ENCODE measurements at places on chromosomes 2 and 18.

GRCh38 chr2:239488125-239488524 is 87.3 kb upstream of the HDAC4 start:
- DNase-seq: no peak

DNA sequence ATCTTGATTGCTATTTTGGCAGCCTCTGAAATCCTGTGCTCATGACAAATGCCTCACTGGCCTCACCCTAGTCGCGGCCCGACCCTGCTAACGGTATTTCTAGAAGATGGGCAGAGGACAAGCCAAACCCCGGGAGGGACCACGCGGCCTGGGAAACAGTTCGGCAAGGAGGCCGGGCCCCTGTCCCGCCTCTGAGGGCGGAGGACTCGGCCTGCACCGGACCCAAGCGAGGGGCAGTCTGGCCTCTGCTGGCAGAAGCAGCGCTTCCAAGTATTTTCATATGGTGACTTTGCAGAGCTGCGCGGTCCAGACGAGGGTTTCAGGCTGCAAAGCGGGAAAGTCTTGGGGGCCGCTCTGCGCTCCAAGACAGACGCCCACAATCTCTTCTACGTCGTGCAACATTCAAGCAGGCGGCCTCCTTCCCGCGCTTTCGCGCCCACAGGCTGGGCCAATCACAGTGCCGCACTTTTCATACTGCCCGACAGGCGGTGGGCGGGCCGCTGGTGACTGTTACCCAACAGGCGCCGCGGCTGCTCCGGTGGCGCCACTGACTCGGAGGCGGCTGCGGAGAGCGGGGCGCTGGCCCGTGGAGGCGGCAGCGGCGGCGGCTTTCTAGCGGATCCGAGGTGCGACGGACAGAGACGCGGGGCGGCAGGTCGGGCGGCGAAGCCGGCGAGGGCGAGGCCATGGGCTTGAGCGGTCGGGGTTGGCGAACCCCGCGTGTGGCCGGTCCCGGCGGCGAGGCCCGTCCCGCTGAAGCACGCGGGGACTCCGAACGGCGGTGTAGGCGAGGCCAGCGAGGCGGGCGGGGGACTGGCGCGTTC is at the start of gene RBM44:
Gene RBM44 (plus strand): TSS at position 544 of the 824 bp plus-strand sequence. CDS start 14,831 bp downstream, outside the sequence.
- no peak for DNase-seq

DNA sequence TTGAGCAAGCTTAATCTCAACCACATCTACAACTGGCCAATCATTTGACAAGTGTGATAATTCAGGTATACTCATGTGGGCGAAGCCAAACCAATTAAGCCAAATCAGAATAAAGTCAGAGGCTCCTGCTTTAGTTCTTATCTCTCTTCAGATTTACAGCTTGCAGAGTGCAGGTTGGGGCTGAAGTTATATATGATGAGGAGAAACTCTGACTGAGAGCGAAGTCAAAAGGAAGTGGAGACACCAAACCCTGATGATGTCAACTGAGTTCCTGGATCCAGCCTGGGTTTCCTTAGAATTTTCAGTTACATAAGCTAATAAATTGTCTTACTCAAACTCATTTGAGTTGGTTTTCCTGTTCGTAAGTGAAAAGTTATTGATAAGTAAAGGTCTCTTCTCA is 73.9 kb downstream of the ASXL2 start:
- DNase-seq: no peak

DNA sequence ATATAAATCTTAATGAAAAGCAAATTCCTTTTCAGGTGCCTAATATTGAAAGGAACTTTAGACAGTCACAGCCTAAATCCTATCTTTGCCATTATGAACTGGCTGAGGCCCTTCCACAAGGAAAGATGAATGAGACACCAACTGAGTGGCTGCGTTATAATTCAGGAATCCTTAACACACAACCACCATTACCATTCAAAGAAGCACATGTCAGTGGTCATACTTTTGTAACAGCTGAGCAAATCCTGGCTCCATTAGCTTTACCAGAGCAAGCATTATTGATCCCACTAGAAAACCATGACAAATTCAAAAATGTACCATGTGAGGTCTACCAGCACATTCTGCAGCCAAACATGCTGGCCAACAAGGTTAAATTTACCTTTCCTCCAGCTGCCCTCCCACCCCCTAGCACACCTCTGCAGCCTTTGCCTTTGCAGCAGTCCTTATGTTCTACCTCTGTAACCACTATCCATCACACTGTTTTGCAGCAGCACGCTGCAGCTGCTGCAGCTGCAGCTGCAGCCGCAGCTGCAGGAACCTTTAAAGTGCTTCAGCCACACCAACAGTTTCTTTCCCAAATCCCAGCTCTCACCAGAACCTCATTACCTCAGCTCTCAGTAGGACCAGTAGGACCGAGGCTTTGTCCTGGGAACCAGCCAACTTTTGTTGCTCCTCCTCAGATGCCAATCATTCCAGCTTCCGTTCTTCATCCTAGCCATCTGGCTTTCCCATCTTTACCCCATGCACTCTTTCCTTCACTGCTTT is 340.1 kb downstream of the ZNF804A start:
- peak; percentile 74 for DNase-seq

DNA sequence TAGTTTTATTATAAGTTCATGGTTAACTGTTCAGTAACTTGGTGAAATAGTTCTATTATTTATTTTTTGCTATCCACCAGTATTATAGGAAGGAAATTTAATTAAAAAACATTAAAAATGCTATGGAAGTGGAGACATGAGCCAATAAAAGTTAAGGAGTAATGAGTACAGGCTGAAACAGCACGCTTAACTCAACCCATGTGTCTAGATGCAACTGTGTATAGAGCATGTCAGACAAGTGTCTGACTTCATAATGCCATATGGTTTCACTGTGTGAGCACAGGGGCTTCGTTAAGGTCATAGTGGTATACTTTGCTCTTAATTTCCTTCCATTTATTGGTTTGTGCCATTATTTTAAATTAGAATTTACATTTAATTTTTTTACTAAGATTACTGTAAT is 566.8 kb upstream of the NRP2 start:
- no peak for DNase-seq

- no peak for DNase-seq
These were observed 101.2 kb downstream of the KCNS3 start for GRCh38 chr2:17979707-17980106.

DNA sequence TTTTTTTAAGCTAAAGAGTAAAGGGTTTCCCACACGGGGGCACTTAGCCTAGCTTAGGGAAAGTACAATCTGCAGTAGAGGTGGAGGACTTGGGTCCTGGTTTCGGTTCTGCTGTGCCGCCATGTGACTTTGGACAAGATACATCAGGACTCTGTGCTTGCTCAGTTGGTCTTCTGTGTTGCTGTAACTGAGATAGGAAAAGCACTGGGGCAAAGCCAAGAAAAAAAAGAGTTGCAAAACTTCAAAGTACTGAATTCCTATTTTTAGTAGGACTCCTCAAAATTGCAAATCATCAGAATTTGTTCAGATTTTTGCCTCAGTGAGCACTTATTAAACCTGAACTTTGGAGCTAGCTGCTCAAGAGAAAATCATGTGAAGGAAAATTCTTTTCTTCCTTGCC is 96.3 kb upstream of the STON1 start:
- no peak for DNase-seq

DNA sequence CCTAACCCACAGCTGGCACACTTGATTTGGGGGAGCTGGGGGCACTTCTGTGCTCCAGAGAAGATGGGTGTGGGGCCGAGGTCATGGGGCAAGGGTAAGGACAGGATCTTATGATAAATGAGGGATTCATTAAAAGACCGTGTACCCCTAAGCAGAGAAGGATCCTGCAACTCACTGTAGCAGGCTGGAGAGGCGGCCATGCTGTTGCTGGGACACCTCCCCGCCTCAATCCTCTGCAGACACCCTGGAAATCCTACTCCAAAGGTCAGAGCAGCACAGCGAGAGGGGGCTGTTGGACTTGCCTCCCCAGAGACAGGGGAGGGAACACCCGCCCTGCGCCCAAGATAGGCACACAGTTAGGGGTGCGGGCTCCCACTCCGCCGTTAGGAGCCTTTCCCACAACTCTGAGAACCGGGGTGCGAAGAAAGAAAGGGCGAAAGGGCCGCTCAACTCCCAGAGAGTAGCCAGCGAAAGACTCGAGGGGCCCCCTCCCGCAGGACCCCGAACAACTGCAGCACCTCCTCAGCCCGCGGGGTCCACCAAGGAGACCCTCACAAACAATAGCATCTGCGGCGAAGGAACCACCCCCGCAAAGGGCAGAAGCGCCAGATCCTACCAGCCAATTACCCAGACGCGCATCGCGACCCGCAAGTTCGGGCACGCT is 1.4 kb downstream of the PARD6G start:
- DNase-seq: no peak

GRCh38 chr2:206225435-206226232 is 48.8 kb upstream of the ZDBF2 start:
- DNase-seq: no peak

DNA sequence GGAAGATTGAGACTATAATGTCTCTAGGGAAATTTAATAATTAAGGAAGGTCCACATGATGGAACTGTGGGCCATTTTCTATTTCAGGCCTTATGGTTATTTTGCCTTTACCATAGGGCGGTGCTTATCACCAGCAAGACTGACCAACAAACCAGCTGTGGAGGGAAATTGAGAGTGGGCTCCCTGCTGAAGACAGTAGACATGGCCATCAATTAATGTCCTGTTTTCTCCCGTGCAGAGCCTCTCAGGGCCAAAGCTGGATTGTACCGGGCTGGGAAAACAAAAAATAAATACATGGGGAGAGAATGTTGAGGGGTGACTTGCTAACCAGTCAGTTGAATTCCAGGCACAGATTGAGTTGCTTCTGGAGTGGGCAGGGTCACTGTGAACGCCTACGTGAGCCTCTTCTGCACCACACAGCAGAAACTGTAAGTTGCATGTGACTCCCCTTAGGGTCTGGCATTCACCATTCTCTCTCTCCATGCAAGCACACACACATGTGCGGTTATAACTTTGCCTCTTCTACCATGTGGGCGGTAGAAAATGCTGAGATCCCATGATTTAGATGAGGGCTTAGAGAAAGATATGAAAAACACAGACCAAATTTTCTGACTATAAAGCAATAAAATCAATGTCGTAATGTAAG is 128.5 kb downstream of the COPS8 start:
- no peak for DNase-seq

DNA sequence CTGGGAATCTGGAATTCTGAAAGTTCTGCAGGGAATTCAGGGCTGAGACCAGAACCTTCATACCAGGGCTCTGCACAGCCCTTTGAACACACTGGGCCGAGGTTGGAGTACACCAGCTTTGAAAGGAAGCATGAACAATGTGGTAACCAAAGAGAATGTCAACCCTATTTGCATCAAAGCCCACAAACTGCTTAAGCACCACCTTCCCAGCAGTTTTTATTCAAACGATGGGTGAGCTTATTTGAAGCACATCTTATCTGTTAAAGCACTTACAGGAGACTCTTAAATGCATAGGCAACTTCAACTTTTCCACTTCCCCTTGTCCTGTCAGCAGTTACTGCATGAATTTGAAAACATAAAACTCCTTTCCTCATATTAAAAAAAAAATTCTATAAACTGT is 96.6 kb downstream of the TXNL1 start:
- DNase-seq: no peak

DNA sequence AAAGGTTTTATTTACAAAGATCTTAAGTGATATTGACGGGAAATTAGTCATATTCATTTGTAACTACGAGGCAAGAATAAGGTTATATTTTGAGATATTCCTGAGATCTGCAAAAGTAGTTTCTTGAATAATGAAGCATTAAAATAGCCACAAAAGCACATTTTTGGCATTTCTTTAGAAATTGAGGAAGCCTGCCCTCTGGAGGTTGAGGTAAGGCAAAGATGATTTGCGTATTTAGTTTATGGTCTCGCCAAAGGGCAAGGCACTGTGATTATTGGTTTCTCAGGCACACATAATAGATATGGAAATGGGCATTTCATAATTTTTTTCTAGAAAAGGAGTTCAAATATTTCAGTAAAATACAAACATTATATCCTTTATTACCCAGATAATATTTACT is 143.7 kb upstream of the RPRM start:
- no peak for DNase-seq

DNA sequence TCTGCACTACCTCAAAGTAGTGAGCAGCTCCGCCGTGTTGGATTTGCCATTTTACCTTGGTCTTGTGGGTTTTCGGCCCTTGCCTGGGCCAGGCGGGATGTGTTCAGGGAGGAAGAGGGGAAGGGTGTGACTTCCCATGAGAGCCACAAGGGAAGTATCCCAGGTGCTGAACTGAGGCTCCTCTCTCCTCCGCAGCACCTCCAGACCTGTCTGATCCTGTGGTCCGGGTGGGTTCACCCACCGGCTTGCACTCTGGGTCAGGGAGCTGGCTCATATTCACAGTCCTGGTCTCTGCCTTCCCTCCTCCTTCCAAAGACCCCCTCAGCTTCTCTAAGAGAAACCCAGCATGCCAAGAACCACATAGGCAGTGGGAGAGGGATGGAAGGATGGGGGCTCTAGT is 235.8 kb downstream of the SEPTIN10 start:
- no peak for DNase-seq
